ENCODE measurements at places on chromosomes 16 and 17.

GRCh38 chr17:6491071-6491700 is 46.9 kb downstream of the PIMREG start:
- no peak for DNase-seq

GRCh38 chr17:42512733-42513251 is 23.2 kb upstream of the NAGLU start:
- DNase-seq: no peak

DNA sequence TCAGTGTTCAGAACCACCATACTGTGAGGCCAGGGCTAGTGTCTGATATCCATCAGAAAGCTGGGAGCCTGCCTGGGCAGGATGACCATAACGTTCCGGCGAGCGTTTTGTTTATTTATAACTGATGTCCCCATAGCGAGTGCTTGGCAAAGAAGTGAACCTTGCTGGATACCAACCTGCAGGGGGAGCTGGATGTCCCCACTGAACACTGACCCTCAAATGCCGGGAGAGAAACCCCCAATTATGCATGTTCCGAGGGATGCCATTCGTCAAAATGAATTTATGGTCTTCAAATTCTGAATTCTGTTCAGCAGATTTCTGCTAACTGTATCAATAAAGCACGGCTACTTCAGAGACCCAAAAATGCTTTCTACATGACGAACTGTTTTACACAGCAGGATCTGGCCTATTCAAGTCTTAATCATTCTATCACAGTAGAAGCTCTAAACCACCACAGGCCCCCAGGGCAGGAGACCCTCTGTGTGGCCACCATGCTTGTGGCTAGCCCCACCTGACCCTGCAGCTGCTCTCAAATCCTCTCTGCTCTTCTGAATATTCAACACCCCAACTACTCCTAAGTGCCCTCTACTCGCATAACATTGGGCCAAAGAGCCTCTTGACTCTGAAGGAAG is 15.2 kb downstream of the MED24 start:
- DNase-seq: no peak

DNA sequence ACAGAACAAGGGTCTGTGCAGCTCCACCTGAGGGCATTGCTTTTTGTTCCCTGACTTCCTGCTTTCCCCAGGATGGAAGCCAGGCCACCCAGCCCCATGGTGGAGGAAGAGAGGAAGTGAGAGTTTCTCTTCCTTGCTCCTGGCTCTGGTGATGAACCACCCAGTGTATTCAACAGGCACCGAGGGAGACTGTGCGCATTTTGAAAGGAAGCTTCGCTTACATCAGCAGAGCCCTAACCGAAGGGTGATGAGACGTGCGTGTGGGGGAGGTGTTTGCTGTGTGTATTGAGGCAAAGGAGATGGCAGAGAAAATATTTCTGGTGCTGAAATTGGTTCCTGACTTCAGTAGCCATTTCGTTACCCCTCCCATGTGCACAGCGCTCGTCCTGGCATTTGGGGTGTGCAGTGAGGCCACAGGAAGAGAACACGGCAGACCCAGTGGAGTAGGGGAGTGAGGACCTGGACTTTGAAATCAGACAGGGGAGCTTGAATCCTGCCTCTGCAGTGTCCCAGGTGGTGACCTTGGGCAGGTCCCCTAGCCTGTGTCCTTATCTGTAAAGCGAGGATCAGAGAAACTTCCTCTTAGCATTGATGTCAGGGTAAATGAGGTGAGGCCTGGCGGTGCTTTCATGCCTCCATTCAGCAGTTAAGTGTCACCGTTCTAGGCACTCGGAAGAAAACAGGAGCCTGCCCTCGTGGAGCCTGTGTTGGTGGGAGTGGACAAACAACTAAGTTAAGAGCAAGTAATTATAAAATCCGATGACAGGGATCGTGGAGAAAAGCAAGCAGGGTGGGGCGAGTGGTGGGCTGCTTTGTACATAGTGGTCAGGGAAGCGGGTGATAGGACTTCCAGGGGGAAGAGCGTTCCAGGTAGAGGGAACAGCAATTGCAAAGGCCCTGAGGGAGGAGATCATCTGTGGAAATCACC is 7.4 kb downstream of the CMIP start:
- DNase-seq: no peak

GRCh38 chr17:45409659-45410076 is 23.0 kb downstream of the ARHGAP27 start:
- DNase-seq: no peak

- no peak for DNase-seq
Measured at GRCh38 chr17:20263595-20263994, 203.7 kb downstream of the LGALS9B start.

- DNase-seq: no peak
Measured at GRCh38 chr17:35560703-35561102, at the start of gene SLFN14. SLFN14 (minus strand) TSS chr17:35560819; CDS start chr17:35558062, 2,757 bp downstream.

DNA sequence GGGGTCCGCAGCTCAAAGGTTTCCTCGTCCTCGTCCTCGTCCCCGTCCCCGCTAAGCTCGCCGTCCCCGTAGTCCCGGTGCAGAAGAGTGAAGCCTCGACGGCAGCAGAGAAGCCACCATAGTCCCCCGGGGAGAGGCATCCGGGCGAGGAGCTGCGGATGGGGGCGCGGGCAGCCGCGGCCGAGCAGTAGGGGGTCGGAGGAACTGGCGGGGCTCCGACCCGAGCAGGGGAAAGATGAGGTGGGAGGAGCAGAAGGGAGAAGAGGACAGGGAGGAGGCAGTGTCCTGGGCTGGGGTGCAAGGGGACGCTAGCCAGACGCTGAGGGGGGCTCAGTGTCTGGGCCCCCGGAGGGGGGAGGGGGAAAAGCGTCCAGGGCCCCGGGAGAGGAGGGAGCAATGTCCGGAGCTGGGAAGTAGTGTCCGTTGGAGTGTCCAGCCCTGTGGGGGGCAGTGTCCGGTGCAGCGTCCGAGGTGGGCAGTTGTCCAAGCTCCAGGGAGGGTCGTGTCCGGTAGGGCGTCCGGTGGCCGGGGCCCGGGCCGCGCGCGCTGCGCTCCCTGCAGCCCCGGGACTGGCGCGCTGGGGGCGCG is at the start of gene PLEKHH3:
PLEKHH3 (minus strand) TSS at position 571 of the 588 bp plus-strand sequence; CDS start at position 140, 431 bp downstream.
- no peak for DNase-seq

GRCh38 chr16:82626791-82627261 is at the start of gene CDH13:
CDH13 (plus strand) TSS chr16:82626969.
- no peak for DNase-seq

DNA sequence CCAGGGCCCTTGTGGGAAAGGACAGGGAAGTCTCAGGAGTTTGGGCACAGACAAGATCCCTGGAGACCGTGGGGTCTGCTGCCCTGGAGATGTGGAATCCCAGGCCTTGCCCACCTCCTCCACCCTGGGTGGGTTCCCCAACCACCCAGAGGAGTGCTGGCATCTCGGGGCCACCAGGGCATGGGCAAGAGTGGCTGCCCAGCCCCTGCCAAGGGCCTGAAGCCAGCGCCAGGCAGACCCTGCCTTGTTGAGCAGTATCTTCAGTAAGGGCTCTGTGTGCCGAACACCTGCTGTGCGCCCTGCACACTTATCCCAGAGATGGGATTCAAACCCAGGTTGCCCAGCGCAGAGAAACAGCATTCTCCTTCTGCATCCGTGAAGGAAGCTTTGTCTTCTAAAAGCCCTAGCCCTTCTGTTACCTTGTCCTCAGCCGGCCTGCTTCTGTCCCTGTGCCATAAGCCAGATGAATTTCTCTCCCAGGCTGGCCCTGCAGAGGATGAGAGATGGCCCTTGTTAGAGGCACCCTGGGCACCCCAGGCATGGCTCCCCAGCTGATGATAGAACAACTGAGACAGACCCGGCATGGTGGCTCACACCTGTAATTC is 32.4 kb downstream of the TMEM235 start:
- DNase-seq: no peak

DNA sequence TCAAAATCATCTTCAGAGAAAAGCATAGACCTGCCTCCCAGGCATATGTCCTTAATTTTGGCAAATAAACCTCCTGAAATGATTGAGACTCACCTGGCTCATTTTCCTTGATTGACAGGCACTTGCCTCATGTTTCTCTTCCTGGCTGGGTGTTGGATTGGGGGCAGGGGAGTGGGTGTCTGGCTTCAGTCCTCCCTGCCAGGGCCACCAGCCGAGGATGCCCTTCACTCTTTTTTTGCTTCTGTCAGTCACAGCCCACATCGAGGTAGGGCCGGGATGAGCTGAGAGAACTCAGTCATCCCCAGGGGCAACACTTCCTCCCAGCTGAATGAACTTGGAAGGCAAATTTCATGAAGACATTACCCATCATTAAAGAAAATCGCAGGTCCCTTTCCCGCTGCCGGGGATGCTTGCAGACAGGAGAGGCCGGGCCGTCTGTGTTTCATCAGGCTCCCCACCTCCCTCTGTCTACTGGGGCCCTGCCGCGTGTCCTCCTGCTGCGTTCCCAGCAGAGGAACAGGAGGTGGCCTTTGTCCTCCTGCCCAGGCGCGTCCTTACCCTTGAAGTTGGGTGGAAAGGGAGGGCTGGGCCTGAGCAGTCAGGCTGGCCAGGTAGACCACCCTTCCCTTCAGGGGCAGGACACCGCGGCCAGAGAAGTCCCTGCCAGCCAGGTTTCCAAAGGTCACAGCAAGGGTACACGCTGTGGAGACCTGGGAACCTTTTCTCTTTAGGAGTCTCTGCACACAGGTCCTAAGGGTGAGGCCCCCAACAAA is 11.2 kb upstream of the DNAH17 start:
- no peak for DNase-seq

DNA sequence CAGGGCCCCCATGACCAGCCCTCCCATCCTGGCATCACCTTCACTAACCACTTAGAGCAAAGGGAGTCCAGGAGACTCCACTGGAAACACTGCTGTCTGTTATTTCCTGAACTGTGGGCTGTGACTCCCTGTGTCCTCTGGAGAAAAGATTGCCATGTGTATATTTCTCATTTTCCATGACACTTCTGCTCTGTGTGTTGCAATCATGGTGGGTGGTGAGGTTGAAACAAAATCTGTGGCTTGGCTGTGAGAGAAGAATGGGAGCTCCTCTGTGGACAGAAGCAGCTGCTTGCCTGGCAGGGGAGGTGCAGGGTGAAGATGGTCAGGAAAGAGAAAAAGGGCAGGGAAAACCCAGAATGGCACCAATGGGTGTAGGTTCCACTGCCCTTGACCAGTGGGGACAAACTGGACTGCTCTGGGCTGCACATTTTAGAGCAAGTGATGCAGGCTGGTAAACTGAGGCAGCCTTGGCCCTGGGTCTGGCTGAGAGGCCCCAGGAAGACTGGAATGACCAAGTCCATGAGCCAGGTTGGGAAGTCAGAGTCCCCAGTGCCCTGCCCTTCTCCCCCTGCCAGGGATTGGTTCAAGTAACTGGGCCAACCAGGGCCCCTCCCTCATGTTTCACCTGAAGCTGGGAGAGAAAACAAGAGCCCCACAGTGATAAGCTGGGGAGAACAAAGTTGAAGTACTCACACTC is 314.3 kb downstream of the C16orf95 start:
- no peak for DNase-seq

- DNase-seq: no peak
Measured at GRCh38 chr17:2954898-2955445, 108.4 kb downstream of the OR1D5 start.

DNA sequence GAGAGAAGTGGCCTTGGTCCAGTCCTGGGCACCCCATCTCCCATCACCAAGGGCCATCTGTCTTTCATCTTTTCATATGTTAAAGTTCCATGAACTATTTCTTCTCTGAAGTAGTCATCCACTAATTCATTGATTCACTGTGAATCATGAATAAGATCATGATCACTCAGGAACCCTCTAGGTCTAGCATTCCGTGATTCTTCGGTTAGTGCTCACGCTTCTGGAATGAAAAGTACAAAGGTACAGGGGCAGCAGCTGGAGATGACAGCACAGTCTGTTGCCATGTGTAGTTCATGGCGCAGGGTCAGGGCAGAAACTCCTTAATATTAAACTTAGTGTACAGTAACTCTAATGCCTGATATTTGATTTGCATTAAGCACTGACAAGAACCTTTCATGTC is 127.1 kb downstream of the CDH13 start:
- DNase-seq: no peak

- DNase-seq: no peak
Measured at GRCh38 chr16:63816276-63816675, 1305.6 kb downstream of the CDH11 start.

GRCh38 chr17:2090804-2091534 is 36.1 kb downstream of the HIC1 start:
- DNase-seq: no peak

DNA sequence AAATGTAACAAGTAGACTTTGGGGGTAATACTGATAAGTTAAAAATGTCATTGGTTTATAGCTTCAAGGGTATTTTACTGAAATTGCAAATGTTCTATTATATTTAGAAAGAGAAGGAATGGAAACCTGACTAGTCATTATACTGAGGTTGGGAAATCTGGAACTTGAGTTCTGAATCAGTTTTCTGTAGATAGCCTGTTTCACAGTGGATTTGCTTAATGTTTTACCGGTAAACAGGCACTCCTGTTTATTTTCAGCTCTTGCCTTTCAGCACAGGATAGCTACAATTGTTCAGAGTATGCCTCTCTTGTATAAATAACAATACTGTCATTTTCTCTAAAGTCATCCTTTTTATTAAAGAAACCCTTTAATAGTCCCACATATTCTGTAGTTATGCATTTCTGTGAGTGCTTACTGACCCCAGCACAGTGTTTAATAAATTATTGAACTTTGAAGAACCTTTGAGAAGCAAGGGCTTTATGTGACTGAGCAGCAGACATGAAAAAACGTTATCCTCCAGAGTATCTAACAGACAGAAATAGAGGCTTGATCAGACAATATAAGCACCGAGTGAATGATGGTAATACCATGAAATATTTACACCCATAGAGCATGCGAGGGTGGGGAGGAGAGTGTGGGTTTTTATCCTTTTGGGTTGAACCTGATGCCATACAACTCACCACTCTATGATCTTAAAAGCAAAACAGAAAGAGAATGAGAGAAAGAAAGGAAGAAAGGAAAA is 58.2 kb downstream of the FTO start:
- no peak for DNase-seq

- no peak for DNase-seq
Measured at GRCh38 chr17:33284022-33284421, 9.1 kb downstream of the ASIC2 start.

GRCh38 chr17:82244413-82245133 is 15.7 kb downstream of the SLC16A3 start:
- DNase-seq: no peak

DNA sequence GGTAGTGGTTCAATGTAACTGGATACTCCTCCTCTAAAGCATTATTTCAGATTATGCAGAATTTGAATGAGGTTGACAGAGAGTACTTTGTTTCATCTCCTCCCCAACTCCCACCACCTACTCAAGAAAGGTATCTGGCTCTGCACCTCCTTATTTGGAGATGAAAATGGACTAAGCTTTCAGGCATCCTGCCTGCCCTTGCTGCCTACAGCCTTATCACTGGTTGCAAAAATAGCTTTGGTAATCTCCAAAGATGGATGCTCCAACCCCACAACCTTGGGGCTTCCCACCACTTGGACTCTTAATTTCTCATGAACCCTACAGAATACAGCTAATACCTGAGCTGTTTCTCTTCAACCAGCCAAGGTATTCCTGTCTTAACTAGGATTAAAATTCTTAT is 45.3 kb upstream of the CORO6 start:
- no peak for DNase-seq

GRCh38 chr17:34276826-34277225 is 6.8 kb downstream of the CCL7 start:
- no peak for DNase-seq

- DNase-seq: no peak
Measured at GRCh38 chr17:15220785-15221184, 44.3 kb downstream of the PMP22 start.

- no peak for DNase-seq
Measured at GRCh38 chr16:912684-913613, 57.8 kb downstream of the LMF1 start.

Measured in esophagus squamous epithelium (tissue), 5 donors.